ENCODE measurements at places on chromosomes 1 and 21.

GRCh38 chr21:32181457-32181856 is 97.4 kb downstream of the MIS18A start:
- peak; percentile 72 for DNase-seq

DNA sequence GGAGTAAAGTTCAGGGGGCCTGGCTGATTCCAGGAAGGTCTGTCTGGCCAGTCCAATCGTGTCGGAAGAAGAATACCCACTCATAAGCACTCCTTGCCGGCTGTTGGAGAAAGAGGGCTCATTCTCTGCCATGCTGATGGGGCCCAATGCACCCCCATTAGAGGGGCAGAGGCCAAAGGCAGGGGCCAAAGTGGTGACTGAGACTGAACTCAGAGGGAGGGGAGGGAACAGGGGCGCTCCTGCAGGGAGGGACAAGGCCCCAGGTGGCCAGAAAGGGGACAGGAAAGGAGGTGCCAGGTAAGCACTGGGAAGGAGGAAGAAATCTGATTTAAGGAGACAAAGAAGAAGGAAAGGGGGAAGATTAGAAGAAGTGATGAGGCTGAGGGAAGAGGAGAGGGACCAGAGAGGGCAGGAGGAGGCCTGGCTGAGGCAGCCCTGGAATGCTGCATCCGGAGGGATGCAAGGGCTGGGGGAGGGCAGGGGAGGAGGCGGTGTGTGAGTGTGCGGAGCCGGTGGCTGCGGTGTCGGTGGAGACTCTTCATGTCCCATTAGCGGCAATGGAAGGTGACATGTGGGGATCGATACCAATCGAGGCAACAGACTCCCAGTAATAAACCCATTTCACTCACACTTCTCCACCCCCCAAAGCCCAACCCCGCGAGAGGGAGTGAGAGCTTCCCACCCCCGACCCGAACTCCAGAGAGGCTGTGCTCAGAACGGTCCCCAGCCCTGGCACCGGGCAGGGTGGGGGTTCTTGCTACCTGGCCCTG is 12.0 kb upstream of the ETV3L start:
- DNase-seq: no peak

DNA sequence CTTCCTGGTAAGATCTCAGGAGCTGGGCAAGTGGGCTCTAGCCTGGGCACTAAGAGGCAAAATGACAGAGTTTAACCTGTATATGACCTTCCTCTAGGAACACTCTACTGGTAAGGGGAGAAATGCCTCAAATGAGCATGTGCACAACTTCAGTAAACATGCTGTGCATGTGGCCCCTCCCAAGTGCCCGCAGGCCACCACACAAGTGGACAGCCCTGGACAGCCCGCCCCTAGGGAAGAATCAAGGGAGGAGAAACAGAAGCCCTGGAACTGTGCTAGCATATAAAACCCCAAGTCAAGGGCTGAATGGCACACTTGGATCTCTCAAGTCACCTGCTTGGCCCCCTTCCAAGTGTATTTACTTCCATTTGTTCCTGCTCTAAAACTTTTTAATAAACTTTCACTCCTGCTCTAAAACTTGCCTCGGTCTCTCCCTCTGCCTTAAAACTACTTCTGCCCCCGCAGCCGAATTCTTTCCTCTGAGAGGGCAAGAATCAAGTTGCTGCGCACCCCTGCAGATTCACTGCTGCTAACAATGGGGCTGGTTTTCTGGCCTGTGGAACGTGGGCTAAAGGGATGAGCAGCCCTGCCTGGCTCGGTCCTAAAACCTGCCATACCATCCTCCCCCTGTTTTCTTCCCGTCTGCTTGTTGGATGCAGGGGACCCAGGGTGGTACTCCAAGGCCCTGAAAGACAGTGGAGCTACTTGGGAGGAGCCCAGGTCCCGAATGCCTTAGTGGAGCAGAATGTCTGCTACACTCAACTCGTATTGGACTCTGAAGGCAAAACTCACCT is 93.5 kb downstream of the IER5 start:
- no peak for DNase-seq

GRCh38 chr1:247373721-247374141 is 42.1 kb upstream of the ZNF496 start:
- peak; percentile 93 for DNase-seq

- DNase-seq: peak; percentile 79
Observed at GRCh38 chr1:212760126-212760823, 31.3 kb downstream of the NSL1 start.

GRCh38 chr21:33024201-33025103 is 1.3 kb upstream of the OLIG2 start:
- DNase-seq: no peak

- DNase-seq: no peak
Observed at GRCh38 chr1:180066150-180066549, 88.5 kb upstream of the QSOX1 start.

DNA sequence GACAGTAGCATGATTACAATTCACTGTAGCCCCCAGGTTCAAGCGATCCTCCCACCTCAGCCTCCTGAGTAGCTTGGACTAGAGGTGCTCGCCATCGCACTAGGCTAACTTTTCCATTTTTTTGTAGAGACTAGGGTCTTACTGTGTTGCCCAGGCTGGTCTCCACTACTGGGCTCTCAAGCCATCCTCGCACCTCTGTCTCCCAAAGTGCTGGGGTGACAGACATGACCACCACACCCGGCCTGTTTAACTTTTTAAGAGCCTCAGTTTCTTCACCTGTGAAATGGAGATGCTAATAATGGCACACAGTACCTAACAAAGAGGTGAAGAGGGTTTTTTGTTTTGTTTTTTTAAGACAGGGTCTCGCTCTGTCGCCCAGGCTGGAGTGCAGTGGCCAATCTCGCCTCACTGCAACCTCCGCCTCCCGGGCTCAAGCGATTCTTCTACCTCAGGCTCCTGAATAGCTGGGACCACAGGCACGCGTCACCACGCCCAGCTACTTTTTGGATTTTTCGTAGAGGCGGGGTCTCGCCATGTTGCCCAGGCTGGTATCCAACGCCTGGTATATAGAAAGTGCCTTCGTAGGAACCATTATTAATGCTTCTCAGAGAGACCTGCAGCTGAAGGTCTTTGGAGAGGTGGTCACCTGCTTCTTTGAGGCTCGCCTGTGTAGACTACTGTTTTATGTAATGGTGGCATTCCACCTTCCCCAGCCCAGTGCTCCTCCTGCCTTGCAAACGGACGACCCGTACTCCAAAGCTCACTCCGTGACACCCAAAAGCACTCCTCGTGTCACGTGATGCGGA is 567 bp downstream of the PMVK start:
- DNase-seq: no peak

DNA sequence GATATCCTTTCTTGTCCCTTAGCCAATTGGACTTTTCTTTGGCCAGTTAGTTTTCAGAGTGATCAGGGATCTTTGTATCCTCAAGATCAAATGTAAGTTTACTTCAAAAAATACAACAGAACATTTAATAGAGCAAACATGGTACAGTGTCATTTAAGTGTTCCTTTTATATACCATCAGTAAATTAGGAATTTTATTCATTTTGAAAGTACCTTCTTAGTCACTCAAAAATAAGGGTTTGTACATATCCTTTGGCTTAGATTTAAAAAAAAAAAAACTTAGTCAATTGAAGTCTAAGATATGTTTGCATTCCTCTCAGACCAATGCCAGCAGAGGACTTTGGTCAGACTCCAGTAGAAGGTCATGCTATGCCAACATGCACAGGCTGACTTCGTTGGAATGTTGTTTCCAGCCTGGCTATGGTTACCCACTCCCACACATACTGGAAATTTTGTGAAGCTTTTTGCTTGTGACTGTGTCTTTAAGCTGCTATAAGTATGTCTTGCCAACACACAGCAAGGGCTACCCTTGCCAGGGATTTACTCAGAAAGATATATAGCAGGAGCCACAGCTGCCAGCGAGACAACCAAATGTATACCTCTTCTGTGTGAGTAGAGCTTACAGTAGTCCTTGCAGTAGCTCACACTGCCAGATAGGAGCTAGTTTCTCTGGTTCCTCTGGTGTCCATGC is 81.5 kb upstream of the LRIF1 start:
- no peak for DNase-seq

DNA sequence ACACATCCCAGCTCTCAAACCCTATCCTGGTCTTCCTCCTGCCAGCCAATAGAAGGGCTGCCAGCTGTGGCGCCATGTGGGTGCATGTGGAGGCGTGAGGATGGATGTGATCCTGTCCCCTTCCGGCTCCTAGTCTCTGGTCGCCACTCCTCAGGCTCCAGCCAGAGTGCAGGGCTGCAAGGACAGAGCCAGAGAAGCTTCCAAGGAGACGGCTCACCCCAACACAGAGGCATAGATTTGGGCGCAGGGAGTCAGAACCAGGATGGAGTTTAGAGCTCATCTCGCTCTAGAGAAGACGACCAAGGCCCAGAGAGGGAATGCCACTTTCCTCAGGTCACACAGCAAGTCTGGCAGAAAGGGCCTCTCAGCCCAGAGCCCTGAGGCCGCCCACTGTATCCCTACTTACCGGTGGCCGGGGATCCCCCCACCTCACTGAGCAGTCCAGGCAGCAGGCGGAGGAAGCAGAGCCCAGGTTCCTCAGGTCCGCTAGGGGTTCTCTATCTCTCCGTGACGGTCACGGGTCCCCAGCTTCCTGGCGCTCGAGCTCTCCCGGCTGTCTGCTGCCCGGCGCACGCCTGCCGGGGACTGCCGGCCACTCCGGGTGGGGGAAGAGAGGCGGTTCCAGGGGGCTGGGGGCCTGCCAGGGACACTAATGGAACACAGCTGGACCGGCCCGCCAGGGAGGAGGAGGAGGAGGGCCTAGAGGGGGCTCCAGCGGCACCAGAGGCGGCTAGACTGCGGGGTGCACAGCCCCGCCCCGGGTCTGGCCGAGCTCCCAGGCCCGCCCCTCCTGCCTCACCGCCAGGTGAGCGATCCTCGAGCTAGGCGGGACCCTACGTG is at the start of gene COL16A1:
COL16A1 (minus strand) TSS at position 587 of the 840 bp plus-strand sequence. CDS start 1,824 bp downstream, outside the sequence.
- DNase-seq: no peak

GRCh38 chr1:94903280-94904009 is 23.5 kb downstream of the CNN3 start:
- no peak for DNase-seq

DNA sequence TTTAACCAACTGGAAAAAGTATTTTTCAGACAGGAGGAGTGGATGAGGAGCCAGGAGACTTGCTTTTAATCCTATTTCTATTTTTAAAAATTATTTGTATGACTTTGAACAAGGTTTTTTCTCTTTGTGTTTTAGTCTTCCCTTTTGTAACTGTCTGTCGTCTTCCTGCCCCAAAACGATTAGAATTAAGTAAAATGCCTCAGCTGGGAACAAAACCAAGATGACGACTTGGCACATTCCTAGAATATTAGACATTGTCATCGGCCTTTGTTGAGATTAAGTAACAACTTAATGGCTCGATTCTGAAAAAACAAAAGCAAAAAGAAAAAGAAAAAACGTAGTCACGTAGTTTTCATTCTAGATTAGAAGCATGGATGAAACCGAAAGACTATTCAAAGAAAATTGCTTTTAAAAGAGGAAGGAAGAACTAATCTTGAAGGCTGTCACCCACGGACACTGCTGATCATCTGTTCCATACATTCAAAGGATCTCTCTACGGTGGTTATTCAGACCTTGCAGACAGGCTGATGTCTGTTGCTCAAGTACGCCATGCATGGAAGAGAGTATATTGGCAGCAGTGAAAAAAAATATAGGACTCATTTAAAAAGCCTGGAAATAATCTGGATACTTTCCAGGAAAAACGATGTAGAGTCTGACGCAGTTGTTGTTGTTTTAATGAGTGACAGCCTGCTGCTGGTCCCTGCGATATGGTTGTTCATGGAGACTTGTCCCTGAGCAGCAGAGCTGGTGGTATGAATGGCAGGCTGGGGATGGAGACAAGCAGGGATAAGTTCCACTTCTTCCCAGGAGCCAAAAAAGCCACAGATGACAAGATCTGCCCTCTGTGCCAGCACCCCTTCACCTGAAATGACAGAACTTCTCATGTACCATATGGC is 16.8 kb downstream of the GNG4 start:
- DNase-seq: no peak
